ENCODE measurements at places on chromosomes 7 and 10.

GRCh38 chr7:72159911-72160310 lies 252.2 kb downstream of the CALN1 start:
- DNase-seq: no peak

- DNase-seq: peak; percentile 4
Measured at GRCh38 chr7:114663502-114663901, 248.9 kb downstream of the FOXP2 start.

DNA sequence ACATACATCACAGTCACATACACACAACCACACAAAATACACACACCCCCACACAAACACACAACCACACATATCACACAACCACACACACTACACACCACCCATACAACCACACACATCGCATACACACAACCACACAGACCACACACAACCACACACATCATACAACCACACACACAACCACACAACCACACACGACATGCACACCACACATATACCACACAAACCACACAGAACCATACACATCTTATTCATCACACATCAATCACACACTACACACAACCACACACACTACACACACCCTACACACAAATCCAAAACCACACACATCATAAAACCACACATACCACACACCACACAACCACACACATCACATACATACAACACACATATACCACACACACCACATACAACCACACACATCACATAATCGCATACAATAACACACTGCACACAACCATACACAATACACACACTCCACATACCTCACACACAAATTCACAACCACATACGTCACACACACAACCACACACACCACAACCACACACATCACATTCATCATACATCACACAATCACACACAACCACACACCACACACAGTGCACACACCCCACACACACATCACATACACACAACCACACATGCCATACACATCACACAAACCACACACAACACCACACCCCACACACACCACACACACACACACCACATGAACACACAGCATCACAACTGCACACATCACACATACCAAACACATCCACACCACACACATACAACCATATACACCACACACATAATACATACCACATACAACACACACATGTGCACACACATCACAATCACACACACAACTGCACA lies 30.4 kb downstream of the GPRIN2 start:
- DNase-seq: no peak

- DNase-seq: no peak
Measured at GRCh38 chr7:154442939-154443338, 390.7 kb downstream of the DPP6 start.

- no peak for DNase-seq
Measured at GRCh38 chr7:36985316-36985715, 261.0 kb upstream of the AOAH start.

- DNase-seq: no peak
Measured at GRCh38 chr10:100759331-100759730, 13.9 kb downstream of the PAX2 start.

DNA sequence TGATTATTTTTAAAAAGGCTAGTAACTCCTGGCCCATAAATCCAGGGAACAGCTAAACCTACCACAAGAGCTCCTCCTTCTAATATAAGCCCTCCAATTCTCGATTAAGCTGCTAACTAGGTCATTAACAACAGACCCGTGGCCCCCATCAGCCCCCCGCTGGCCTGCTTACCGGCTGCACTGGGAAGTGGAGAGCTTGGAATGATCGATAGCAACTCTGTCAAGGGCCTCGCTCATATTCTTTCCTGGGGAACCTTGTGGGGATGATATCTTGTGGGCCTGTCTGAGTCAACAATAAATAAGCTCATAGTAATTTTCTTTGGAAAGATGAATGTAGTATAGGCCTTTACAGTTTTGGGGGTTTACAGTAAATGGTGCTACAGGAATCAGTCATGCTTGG lies 353.5 kb downstream of the TCERG1L start:
- DNase-seq: no peak

- no peak for DNase-seq
Measured at GRCh38 chr7:151188252-151188542, 1.1 kb upstream of the ASB10 start.

DNA sequence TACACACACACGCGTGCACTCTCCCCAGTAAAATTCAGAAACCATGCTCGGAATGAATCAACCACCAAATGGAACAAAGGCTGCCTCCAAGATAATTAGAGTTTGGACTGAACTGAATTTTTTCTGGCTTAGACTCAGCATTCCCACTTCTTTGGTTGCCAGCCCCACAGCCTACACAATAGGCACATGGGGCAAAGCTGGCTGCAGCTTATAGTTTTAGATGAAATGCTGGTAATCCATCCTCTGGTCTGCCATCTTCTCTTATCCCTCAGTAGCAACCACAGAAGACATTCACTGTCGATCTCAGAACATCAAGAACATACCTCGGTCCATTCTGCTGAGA lies 44.2 kb downstream of the PDE1C start:
- DNase-seq: no peak

DNA sequence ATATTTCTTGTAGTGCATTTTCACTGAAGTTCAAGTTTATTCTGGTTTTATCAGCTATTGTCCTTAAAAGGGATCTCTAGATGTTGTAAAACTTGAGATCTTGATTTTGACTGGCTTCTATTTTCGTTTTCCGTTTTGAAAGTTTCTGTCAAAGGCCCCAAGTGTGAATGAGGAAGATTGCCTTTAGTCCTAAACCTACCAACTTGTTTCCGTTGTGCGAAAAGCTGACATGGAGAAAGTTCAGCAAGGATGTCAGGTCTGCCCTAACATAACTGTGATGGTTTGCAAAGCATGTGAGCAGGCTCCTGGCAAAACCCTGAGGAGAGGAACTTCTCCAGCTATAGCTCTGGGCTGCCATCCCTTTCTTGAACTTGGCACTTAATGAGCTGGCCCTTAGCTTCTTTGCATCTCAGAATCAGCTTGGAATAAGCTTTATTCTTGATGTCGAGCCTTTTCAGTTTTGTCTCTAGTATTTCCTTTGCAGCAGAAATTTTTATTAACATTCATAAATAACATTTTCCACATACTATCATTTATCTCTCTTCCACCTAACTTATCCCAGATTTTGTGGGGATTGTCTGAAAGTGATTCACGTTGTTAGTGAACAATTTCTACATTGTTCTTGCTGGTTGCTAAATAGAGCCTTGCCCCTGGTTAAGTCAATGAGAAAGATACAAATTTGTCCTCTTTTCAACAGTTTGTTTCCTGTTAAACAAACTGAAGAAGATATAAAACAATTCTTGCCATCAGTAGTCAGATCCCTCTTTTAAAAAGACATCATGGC lies 559.4 kb downstream of the SUGCT start:
- no peak for DNase-seq

- peak; percentile 43 for DNase-seq
Measured at GRCh38 chr7:97064972-97065587, 40.4 kb upstream of the DLX5 start.

DNA sequence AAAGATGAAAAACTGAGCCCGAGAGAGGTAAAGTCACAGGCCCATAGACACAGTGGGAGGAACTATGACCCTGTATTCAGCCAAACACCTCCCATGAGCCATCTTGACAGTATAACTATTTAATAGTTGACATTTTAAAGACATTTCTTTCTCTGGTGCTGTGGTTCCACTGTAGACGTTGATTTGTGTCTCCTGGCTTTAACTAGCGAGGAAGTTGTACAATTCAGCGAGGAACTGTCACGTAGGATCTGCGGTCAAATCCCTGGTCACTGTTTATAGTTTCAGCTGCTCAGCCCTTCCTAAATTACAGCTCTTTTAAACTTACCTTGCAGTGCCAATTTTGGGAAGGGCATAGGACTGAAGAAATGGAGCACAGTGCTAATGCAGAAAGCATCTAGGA lies 7.1 kb upstream of the CELF2 start:
- no peak for DNase-seq

GRCh38 chr10:104054430-104054829 lies 31.2 kb downstream of the COL17A1 start:
- DNase-seq: peak; percentile 90
